ENCODE measurements at places on chromosomes 3 and 15.

DNA sequence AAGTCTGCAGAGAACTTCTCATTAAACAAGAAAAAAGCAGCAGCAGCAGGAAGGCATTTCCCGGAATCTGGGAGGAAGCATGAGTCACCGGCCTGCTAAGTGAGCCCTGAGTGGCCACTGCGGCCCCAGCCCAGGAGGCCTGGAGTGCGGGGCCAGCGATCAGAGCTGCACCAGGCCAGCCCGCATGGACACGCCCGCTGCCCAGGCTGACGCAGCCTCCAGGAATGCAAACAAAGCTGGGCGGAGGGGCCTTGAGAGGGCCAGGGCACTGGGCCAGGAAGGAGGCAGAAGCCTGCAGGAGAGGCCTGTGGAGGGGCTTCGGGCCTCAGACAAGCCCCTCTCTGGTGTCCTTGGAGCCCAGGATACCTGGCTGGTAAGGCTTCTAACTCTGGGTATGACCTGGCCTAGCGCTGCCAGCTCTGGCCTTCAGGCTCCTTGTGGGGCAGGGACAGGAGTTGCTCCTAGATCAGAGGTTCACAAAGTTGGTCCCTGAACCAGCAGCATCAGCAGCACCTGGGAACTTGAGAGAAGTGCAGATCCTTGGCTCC is 101.2 kb downstream of the SMAD6 start:
- DNase-seq, result peak; percentile 97

DNA sequence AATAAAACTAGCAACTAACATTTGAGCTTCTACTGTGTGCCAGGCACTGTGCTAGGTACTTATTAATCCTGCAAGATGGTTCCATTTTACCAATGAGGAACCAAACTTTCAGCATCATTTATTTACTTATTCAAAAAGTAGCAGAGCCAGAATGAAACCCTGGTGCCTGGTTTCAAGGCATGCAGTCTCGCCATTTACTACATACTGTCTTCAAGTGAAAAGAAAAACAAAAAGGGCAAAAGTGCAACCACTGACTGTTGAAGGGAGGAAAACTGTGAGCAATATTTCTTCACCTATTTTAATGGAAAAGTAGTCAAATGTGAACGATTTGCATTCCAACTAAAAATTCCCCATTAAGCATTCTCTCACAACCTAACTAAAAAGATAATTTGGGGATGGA is 8.7 kb downstream of the DCUN1D1 start:
- no peak for DNase-seq

GRCh38 chr3:172513488-172513887 is 9.7 kb downstream of the TNFSF10 start:
- no peak for DNase-seq

GRCh38 chr3:119084371-119085069 is 49.9 kb upstream of the IGSF11 start:
- DNase-seq, result no peak

GRCh38 chr15:70766597-70766996 is 3.2 kb upstream of the UACA start:
- no peak for DNase-seq

GRCh38 chr3:69665026-69665737 is 74.1 kb upstream of the MITF start:
- DNase-seq, result peak; percentile 28

DNA sequence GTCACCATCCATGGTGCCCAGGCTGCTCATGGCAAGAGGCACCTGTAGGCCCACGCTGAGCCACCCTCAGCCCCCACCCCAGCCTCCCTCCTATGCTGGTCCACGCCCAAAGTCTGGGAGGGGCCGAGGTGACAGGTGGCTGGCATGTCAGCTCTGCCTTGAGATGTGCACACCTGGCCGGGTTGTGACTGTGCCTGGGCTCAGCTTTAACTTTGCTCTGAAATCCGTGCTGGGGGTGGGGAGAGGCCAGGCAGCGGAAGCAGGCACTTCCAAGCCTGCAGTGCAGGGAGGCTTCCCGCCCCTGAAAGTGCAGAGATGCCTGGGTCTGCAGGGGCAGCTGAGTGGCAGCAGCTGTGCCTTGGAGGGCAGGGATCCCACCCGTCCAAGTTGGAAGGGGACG is 1124.8 kb downstream of the SI start:
- peak; percentile 37 for DNase-seq

GRCh38 chr15:85443046-85443445 is 62.6 kb downstream of the AKAP13 start:
- no peak for DNase-seq

DNA sequence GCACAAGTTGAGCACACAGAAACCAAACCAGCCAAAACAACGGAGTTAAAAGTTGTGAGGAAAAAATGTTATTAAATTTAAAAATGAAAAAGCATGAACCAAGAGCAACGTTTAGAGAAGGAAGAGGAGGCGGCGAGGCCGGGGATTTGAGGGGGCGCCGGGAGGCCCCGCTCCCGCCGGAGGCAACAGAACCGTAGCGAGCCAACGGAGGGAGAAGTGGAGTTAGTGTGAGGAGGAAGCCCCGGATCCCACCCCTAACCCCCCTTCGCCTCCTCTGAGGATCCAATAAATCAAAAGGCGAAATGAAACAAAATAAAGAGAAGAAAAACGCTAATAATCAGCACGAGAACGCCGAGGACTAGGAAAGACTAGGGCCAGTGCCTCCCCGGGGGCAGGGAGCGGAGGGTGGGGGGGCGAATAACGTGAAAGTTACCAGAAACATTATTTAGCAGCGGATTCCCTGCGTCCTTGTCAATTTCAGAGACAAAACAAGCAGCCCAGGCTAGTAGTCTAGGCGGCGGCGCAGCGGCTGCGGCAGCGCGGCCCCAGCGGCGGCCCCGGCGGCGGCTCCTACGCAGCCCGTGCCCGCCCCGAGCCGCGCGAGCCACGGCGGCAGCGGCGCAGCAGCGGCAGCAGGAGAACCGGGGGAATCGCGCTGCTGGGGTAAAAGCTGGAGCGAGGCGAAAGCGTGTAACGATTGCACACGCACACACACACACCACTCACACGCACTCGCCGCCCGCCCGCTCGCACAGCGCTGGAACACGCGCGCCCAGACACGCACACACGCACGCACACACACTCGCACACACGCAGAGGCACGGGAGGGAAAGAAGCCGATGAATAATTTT is 1.7 kb downstream of the MEIS2 start:
- peak; percentile 89 for DNase-seq

- DNase-seq, result peak; percentile 65
Observed at GRCh38 chr3:170689893-170690660, 104.2 kb upstream of the SLC7A14 start.

DNA sequence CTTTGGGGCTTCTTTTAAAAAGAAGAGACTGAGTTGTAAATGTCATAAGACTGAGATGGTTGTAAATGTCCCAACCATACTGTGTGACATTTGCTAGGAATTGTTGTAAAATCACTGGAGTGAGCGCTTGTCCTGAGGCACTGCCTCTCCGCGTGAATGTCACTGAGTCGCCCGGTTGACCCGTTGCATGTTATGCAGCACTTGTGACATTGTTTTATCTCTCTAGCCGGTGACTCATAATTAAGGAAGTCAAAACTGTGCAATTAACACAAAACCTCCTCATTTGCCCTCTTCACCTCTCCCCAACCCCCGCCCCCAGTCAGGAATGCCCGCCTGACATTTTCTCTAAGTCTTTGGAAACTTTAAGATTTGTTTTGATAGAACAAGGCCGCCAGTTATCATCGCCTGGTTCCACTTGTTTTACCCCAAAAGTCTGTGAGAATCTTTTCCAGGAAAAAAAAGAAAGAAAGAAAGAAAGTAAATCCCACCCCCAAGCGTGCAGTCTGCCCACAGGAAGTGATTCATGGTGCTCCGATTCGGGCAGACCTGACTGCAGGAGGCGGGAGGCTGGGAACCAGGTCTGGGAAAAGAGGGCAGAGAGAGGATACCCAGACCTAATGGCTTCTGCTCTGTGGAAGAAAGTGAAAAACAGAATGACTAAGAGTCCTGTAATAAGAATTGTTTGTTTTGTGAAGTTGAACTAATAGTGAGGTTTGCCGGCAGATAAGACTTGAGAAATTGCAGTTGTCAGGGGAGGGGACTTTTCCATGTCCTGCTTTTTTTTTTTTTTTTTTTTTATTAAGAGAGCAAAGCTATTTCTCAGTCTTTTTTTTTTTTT is 84.8 kb downstream of the SMAD3 start:
- DNase-seq, result peak; percentile 76

Data from upper lobe of left lung (tissue), 6 donors.